ENCODE measurements at places on chromosomes 1 and 21.
A peak's percentile ranks its signal among the peaks of the same experiment; 100 is the strongest.

DNA sequence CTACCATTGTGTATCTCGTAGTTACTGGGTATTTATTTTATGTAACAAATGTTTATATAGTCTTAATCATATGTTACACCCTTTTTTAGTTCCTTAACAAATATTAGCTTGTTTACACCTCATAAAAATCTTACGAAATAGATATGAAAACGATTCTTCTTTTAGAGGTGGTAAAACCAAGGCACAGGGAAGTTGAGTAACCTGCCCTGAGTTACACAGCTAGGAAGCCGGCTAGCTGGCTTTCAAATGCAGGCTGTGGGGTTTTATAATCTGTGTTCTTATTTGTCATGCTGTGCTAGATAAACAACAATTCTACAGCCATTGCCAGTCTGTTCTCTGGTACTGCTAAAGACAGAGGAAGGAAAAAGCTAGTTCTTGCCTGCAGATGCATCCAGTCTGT, 109.6 kb downstream of the NOS1AP start:
- DNase-seq, result no peak

DNA sequence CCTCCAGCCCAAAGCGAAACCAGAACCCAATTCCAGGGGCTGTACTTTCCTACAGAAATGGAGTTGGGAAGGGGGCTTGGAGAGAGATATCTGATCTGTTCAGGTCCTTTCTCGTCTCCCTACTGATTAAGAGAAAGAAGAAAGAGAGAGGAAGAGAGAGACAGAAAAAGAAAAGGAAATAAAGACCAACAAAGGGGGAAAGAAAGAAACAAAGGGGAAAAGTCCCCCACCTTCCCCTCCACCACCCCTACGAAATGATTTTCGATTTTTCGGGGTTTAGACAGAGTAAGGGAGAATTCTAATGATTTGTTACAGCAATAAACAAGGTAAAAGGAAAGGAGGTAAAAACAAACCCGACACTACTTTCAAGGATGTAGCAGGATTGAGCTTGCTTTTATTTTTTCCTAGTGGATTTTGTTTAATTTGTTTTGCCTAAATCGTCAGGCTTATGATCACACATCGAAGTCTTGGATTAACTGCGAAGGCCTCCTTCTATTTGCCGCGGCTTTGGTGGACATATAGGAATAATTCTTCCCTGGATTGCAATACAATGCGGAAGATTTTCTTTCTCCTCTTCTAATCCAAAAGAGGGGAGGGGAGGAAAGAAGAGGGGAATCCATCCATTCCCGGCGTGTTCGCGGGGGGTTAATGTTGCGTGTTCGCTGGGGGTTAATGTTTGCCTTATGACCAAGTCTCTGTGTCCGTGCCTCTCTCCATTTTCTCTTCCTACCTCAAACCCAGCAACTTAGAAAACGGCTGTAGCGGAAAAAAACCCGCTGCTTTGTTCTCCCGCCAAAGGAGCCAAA, 1.9 kb downstream of the TAL1 start:
- DNase-seq, result no peak

- DNase-seq, result no peak
These were observed 65.9 kb downstream of the KCNK1 start for GRCh38 chr1:233679591-233680373.

- peak; percentile 47 for DNase-seq
These were observed 3.6 kb upstream of the ZBTB7B start for GRCh38 chr1:154998818-154999570.

- no peak for DNase-seq
These were observed 156.9 kb downstream of the DHRS3 start for GRCh38 chr1:12460911-12461621.

- no peak for DNase-seq
These were observed 29.4 kb upstream of the POU3F1 start for GRCh38 chr1:38076038-38076437.

All from stimulated activated CD4-positive, alpha-beta T cell treated with anti-CD3 and anti-CD28 coated beads, Interleukin-15, amount 100 ng/mL, for 1 hour (primary cell).